SK-N-DZ (cell line): ENCODE measurements at places on chromosomes 12 and 14.

GRCh38 chr12:99388671-99389195 lies 258.8 kb upstream of the GARIN6 start:
- peak; percentile 17 for DNase-seq

DNA sequence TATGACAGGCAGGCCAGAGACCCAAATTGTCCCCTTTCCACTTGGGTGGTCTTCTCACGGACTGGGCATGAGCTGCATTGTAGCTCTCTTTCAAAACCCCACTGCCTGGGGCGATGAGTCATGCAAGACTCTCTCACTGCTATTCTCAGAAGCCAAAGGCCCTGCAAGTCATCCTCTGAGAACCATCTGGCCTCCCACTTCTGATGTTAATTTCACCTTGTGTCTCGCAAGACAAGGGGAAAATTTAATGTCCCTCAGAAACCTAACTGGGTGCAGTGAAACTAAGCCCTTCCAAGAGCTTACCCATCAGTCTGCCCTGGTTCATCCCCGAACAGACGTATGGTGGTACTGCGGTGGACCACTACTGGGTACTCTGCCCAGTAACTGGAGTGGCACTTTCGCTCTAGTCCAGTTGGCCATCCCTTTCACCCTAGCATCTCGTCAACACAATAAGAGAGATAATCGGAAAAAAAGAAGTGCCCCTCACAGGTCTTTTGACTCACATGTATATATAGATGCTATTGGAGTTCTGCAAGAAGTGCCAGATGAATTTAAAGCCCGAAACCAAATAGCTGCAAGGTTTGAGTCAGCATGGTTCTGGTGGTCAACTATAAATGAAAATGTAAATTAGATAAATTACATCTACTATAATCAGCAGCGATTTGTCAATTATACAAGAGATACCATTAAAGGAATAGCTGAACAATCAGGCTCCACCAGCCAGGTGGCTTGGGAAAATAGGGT lies 31.3 kb upstream of the LALBA start:
- DNase-seq: no peak

DNA sequence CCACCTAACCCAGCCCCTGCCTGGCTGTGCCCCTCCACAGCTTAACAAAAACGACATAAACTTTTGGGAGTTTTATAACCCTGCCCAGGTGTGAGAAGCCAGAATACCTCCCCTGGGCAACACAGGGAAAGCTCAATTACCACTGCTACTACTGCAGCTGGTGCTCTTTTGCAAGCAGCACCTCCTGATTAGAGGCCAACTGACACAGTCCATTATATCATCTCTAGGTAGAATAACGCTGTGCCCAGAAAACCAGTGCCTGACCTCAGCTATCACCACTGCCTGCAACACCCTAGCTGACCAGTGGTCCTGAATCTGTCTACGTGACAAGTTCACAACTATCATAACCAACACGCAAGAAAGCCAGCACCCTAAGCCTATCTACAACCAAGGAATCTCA lies 34.2 kb downstream of the MDM1 start:
- no peak for DNase-seq

- DNase-seq: no peak
These were observed 48.9 kb downstream of the BDKRB1 start for GRCh38 chr14:96304956-96305355.

DNA sequence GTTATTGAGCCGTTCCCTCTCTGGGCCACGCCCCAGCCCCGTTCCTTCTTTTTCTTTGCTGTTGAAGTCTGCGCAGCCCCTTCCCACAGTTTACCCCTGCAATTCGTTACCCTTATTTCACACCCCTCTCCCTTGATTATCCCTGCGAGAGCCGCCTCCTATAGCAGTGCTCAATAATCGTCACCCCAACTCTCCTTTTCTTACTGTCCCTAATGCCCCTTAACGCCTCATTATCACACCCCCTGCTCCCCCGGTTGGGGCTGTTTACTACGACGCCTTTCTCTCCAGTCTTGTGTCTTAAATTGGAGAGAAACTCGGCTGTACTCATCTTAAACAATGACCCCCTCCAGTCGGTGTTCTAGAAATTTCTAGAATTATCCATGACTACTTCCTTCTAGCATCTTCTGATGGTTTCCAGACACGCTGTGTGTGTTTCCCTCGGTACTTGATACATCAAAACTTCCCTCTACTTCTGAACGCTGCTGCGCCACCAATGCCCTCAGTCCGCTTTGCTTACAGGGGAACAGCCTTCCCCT lies 713 bp upstream of the FBXL14 start:
- peak; percentile 36 for DNase-seq

GRCh38 chr14:71713451-71713850 lies 218.8 kb upstream of the RGS6 start:
- no peak for DNase-seq

GRCh38 chr12:3275171-3276041 lies 198.2 kb downstream of the TSPAN9 start:
- peak; percentile 67 for DNase-seq

DNA sequence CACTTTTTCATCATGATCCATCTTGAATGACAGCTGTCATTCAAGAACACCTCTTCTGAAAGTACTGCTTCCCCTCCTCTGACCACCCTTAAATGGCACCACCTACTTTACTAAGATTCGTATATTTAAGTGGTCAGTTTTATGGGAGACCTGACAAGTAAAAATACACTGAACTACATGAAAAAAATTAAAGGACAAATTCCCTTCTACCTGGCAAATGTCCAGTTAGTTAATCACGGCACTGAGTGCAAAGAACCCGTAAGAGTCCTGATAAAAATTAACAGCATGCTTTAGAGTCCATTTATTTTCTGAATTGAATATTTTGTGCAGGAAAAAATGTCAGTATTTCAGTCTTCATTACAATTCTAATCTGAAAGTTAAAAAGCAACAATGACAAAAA lies 48.7 kb downstream of the SETD3 start:
- no peak for DNase-seq

- DNase-seq: no peak
These were observed 879.7 kb downstream of the GALC start for GRCh38 chr14:87113286-87113685.
